H7 (cell line): ENCODE measurements at places on chromosomes 12 and 14.
A peak's percentile ranks its signal among the peaks of the same experiment; 100 is the strongest.

- no peak for DNase-seq
These were observed 33.1 kb downstream of the PHLDA1 start for GRCh38 chr12:75998292-75999063.

GRCh38 chr12:107571492-107571891, 114.1 kb upstream of the PWP1 start:
- no peak for DNase-seq

- peak; percentile 33 for DNase-seq
These were observed 26.2 kb upstream of the PLEKHG6 start for GRCh38 chr12:6284273-6284672.

DNA sequence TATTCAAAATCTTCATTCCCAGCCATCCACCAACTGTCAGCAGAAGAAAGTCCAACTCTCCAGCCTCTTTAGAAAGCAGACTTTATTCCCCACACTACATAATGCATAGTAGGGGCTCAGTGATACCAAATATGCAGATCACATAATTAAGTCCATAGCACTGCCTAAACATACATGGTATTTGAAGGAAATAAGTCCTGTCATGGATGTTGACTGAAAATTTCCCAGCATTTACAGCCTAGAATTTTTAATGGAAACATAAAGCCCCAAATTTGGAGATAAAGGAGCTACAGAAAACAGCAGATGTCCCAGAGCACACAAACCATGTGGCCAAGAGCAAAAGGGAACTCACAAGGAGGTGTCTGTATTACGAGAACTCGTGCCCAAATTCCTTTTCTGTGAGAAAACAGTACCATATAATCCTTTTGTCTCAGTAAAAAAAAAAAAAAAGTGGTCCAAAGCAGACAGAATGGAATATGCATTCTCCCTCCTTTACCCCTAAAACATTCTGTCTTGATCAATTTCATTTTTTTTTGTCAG, 920.5 kb downstream of the NRXN3 start:
- no peak for DNase-seq

DNA sequence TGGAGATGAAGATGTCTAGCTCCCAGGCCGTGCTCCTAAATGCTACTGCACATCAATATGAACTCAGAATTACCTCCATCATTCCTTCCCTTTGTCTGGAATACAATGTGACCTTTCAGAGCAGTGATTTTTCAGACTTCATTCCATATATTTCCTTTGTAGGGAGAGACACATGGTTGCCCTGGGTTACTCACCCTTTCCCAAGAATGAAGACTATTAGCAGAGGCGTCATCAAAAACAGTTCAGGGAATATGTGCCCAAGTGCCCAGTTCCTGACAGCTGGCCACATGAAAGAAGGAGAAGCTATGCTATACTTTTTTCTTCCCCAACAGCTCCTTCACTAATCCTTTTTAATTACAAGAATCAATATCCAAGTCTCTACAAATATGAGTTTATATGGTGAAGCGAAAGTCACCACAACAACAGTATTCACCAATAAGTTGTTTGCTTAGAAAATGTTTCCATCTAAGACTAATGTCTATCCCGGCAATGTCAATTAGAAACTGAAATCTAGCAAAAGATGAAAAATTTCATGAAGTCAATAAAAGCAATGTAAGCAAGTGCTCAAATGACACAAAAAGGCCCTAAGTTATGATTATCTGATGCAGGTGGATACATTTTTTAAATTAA, 17.8 kb downstream of the NELL2 start:
- no peak for DNase-seq

GRCh38 chr12:58976146-58976545, 55.8 kb upstream of the LRIG3 start:
- DNase-seq: no peak

- no peak for DNase-seq
These were observed 111.3 kb downstream of the KIF26A start for GRCh38 chr14:104249706-104250105.

- DNase-seq: no peak
These were observed 964.2 kb downstream of the NRXN3 start for GRCh38 chr14:79134361-79134760.

DNA sequence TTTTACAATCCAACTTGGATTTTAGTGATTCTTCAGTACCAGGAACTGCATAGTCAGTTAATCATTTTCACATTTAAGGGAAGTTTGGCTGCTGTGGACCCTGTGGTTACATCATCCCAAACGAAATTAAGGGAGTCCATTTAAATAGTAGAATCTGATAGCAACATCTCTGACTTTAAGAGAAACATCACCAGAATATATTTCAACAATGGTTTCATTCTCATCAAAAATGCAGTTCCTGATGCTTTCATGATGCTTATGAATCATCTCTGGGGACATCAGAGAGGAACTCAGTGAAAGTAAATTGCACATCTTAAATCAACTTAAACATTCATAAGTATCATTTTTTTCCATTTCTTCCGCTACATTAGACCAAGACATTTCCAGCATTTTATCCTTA, 1170.7 kb downstream of the FSCB start:
- no peak for DNase-seq

- DNase-seq: no peak
These were observed 466.9 kb upstream of the RGS6 start for GRCh38 chr14:71465316-71465715.
